ENCODE measurements at places on chromosomes 1 and 21. TPM values are rescaled to one million over a fixed set of nuclear protein-coding genes. Genes with fewer than 3 reads are reported as not detected.

KRTAP19-3 gene
- polyA plus RNA-seq: not detected

ARHGEF10L gene
- 40.8 TPM for polyA plus RNA-seq

FCGR3A gene
- 12.2 TPM for polyA plus RNA-seq

MPL gene
- not detected for polyA plus RNA-seq

DNAH14 gene
- 6.6 TPM for polyA plus RNA-seq

RAD54L gene
- polyA plus RNA-seq: 1.2 TPM

INAVA gene
- 22.1 TPM for polyA plus RNA-seq

Measured in kidney (tissue), 22 donors.